GM12864 (cell line): ENCODE measurements at places on chromosomes 7 and 10.

DNA sequence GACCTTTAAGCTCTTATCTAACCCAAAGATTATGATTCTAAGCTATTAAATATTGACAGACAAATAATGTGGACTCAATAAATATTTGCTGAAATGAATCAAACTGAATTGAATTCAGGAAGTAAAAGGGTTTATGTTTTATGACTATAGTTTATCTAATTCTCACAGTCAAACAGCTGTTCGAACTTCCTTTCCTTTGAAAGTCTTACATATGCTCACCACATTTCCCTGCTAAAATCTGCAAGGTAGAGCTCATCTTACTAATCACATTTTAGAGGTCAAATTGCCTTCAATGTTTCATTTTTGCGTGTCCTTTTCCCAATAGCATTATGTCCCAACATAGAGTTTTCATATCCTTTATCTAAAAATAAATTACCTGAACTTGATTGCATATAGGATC, 154.9 kb upstream of the PPP1R3A start:
- no peak for DNase-seq

- DNase-seq = peak; percentile 40
Observed at GRCh38 chr10:52951824-52952223, 179.2 kb upstream of the MBL2 start.

DNA sequence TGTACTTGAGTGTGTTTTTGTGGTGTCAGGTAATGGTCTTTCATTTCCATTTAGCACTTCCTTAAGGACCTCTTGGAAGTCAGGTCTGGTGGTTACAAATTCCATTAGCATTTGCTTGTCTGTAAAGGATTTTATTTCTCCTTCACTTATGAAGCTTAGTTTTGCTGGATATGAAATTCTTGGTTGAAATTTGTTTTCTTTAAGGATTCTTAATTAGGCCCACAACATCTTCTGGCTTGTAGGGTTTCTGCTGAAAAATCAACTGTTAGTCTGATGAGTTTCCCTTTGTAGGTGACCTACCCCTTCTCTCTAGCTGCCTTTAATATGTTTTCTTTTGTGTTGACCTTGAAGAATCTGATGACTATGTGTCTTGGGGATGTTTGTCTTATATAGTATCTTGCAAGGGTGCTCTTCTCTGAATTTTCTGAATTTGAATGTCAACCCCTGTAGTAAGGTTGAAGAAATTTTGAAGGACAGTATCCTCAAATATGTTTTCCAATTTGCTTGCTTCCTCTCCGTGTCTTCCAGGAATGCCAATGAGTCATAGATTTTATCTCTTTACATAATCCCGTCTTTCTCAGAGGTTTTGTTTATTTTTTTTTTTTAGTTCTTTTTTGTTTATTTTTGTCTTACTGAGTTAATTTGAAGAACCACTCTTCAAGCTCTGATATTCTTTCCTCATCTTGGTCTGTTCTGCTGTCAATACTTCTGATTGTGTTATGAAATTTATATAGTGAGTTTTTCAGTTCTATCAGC, 70.2 kb downstream of the SLC39A12 start:
- DNase-seq = no peak

- DNase-seq = no peak
Observed at GRCh38 chr7:30329716-30330115, 45.3 kb downstream of the ZNRF2 start.

DNA sequence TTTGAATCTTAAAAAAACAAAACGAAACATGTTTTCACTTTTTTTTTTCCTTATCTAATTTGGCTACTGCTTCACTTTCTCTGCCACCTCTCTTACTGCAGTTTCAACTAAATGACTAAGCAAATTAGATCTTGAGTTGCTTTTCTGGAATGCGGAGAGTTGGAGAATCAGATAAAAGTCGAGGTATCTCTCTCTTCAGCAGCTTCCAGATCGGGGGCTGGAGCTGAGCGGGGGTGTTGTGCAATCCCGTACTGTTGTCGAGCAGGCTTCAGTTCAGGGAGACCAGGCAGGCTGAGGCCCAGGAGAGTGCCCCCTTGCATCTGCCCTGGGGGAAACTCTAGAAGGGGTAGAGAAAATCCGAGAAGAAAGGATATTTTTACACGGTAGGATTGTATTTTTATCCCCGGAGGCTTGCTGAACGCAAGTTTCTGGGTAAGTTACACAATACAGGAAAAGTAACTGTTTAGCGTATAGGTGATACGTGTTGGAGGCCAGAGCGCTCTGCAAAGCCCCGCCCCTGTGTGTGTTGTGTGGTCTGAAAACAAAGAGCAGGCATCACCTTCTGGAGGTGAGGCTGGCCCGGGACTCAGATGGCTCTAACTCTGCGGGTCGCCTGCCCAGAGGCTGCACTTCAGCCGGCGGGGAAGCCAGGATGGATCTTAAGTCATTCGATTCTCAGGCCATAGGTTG, 116.6 kb downstream of the KLF6 start:
- DNase-seq = no peak

GRCh38 chr7:83976302-83976701, 218.3 kb downstream of the SEMA3A start:
- no peak for DNase-seq

DNA sequence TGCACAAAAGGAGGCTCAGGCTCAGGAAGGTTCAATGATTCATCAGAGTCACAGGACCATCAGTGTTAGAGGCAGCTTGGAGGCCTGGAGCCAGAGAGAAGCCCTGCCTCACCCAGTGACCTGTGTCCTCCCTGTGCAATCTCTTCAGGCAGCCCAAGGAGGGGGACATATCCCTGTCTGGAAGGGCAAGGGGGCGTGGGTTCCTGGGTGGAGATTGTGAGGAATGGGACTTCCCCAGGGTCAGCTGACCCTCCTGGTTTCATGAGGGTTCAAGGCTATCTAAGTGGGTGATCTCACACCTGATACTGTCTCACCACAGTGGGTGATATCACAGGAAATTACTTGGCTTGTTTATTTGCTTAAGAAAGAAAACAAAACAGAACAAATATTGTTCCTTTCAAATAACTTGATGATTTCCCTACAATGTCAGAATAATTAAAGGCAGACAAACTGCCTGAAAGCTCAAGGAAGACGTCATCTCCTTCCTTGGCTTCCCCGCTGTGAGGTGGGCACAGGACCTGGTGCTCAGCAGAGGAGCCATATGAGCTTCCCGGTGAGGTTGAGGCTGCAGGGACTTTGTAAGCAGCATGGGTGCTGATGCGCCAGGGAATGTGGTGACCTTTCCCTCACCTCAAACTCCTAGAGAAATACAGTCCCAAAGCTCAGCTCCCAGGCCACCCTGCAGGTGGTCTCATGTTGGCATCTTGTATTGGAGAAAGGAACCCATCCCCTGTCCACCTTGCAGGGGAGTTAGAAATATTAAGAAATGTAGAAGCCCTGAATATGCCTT, 763.2 kb downstream of the GRID1 start:
- no peak for DNase-seq

DNA sequence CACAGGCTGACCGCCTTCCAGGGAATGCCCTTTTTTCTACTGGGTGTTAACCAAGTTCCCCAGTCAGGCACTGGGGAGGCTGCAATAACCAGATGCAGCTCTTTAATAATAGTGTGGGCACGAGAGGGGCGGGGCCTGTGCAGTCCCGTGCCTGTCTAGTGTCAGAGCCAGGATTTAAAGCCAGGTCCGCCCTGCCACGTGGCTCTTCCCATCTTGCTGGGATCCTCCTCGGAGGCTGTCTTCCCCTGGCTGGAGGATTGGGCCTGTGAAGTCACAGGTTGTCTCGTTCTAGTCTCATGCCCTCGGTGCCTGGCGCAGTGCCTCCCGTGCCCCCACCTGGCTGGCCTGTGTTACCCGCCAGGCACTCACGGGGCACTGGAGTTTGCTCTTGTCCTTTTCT, 25.2 kb downstream of the TMEM120A start:
- no peak for DNase-seq

- peak; percentile 77 for DNase-seq
Observed at GRCh38 chr10:6300106-6300783, 97.5 kb downstream of the PFKFB3 start.

DNA sequence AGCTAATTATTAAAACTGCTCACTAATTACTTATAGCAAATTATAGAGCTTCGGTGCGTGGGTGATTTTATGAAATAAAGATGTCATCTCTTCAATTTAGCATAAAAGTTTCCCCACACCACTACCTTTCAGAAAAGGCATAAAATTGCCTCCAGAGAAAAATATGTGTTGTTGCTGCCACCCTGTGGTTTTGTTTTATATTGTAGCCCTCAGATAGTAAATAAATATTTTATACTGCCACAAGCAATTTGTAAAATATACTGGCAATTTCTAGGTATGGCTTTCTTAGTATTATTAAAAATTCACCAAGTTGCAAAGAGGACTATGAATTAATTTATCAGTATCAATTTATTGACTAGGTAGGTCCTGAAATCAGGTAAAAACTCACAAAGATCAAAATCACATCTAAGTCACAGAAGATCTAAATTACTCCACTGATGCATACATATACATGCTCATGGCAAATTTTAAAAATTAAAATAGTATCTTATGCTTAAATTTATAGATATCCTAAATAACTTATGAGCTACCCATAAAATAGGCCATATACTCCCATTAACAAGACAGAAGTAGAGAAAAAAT, 26.5 kb downstream of the ASNS start:
- no peak for DNase-seq

- no peak for DNase-seq
Observed at GRCh38 chr10:33493978-33494377, 159.5 kb upstream of the NRP1 start.

GRCh38 chr10:59654007-59654406, 55.6 kb downstream of the SLC16A9 start:
- no peak for DNase-seq

- DNase-seq = no peak
Observed at GRCh38 chr10:83222832-83223742, 916.2 kb upstream of the GHITM start.

DNA sequence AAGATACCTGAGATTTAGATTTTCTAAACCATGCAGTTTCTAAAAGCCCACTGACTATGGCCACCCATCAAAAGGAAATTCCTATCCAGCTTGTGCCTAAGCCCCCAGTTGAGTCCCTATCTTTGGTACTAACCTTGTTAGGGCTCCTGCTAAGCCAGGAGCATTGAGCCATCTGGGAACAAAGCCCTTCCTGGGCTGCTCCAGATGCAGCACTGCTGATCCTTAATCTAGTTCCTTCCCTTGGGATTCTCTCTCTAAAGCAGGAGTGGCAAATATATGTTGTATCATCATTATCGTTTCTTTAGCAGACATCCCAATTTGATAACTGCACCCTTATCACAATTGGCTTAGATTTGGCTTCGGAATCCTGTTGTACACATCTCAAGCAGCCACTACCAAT, 24.7 kb upstream of the PDLIM1 start:
- no peak for DNase-seq

DNA sequence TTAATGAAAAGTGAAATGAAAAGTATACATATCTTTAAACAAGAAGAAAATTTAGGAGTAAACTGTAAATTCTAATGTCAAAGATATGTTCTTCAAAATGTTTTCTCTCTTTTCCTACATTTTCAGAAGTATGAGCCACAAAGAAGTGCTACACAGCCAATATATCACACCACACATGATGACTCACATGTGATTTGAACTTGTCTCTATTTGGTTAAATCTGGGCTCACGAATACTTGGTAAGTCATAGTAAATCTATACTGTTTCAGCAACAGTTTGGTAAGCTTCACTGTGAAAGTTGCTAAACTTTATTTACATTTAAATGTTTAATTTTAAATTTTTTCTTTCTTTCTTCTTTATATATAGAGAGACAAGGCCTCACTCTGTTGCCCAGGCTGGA, 380.6 kb upstream of the IGFBP3 start:
- DNase-seq = no peak

DNA sequence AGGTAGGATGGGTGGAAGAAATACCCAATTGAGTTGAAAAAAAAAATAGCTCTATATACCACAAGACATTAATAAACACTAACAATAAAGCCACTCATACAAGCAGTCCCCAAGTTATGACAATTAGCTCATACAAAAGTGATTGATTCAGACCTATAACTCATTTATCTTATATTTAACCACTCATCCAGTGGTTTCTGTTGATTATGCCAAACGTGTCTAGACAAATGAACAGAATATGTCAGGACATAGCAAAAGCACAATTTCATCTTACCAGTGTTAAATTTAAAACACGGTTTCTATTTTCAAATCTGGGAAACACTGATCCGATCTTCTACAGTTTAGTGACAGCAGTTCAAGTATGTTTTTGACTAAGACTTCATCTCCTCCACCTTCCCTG, 17.0 kb downstream of the ABI1 start:
- DNase-seq = no peak

DNA sequence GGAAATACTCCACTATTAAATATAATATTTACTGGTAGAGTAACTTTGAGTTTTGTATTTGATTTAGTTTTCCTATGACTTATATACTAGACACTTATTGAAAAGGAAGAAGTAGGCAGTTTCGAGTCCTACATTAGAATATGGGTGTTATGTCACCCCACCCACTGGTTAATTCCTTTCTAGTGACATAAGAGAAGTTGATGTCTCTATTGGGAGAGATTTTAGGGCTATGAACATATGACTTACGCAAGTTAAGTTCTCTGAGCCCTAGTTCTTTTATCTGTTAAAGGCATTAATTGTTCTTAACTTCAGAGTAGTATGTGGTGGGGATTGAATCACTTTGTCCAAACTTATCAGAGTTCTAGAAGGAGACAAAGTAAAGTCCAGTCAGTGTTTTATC, 30.5 kb downstream of the CPED1 start:
- DNase-seq = no peak

- no peak for DNase-seq
Observed at GRCh38 chr7:121388950-121389349, 7.2 kb downstream of the FAM3C start.

DNA sequence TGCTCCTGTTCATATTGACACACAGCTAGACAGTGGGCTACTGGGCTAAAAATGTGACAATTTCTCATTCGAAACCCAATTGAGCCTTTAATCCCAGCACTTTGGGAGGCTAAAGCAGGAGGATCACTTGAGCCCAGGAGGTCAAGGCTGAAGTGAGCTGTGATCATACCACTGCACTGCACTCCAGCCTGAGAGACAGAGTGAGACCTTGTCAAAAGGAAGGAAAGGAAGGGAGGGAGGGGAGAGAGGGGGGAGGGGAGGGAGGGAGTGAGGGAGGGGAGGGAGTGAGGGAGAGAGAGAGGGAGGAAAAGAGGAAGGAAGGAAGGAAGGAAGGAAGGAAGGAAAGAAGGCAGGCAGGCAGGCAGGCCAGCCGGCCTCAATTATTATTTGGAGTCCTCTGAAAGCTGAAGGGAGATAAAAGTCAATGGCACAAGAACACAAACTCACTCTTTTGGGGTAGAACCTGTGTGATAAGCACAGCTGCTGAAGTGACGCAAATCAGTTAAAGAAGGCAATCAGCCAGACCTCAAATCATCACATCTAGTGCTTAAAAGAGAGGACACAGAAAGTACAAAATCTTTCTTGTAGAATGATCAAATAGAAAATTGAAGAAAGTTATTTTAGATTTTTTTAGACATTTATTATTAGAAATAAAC, 98.1 kb downstream of the CCDC71L start:
- DNase-seq = no peak

DNA sequence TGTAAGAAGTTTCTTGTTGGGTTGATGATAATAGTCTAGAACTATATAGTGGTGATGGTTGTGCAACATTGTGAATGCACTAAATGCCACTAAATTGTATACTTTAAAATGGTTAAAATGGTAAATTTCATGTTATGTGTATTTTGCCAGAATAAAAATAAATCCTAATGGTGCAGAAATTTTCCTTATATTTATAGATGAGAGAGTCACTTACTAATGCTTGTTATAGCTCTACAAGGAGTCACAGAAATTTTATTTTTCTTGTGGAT, 21.1 kb downstream of the SPAG6 start:
- DNase-seq = no peak
